ENCODE measurements at places on chromosomes 5 and 9. TPM values are rescaled to one million over a fixed set of nuclear protein-coding genes. Genes with fewer than 3 reads are reported as not detected.

OTULINL gene
- total RNA-seq = 7.1 TPM

IFNA10 gene
- total RNA-seq = not detected

HACD4 gene
- total RNA-seq = not detected

IL13 gene
- not detected for total RNA-seq

PFN3 gene
- total RNA-seq = not detected

SAXO1 gene
- total RNA-seq = not detected

ZNF462 gene
- 11.9 TPM for total RNA-seq

FAM153A gene
- 1.4 TPM for total RNA-seq

ECM2 gene
- total RNA-seq = 0.17 TPM

PHF24 gene
- not detected for total RNA-seq

PLEKHG4B gene
- total RNA-seq = 0.61 TPM

ADAMTSL1 gene
- total RNA-seq = 1.9 TPM

FAM221B gene
- not detected for total RNA-seq

GRCh38 chr5:55173687-55174230 is 782 bp upstream of the CDC20B start:
- no peak for DNase-seq

DNA sequence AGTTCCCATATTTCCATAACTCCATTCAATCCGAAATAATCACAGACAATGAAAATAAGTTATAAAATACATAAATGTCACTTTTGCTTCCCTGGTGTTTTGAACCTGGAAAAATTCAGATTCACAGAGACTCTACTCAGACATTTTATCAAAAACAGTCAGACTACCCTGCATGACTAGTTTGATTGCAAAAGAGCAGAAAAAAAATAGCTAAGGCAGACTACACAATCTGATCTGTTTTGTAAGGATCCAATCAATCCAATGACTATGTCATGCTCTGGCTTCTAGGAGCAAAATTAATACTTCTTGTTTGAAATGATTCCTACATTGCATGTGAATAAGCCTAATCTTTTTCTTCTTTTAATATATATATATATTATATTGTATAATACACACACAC is 1262.6 kb downstream of the EFNA5 start:
- no peak for DNase-seq

GRCh38 chr9:76654575-76654974 is 109.7 kb upstream of the PCA3 start:
- DNase-seq = peak; percentile 82

DNA sequence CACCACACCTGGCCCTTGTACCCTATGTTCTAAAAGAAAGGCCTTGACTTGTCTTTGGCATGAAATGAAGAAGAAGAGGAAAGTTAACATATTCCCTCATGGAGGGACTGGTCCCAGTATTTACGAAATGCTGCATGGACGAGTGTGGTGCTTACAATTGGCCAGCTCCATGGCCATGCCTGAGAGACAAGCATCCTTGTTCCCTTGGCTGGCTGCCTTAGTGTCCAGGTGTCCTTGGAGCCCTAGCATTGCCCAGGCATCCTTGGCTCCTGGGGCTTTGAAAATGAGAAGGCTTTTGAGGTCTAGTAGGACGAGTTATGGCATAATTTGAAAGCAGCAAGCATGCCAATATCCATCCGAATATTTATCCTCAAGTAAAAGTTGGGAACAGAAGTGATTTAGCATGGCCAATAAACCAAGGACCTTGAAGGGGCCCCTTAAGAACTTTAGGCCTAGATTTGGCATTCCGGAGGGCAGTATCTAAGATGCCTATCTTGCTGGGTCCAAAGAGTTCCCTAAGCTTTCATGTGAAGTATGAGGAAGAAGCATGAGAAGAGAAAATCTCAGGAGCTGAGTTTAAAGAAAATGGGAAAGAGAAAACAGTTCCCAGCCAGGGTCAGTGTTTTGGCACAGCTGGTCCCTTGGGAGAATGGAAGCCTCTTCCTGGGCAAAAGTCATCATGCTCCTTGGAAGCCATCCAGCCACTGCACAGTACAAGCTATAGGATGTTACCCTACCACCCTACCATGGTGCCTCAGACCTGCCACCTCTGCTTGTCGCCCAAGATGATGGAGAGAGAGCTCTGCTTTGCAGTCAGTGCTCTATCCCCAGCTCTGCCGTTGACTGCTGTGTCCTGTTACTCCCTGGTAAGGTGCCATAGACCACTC is 91.0 kb downstream of the AOPEP start:
- no peak for DNase-seq

GRCh38 chr5:72938206-72938605 is 17.6 kb upstream of the FCHO2 start:
- DNase-seq = no peak

GRCh38 chr9:76459694-76460635 is 983 bp downstream of the GCNT1 start:
- DNase-seq = peak; percentile 46

DNA sequence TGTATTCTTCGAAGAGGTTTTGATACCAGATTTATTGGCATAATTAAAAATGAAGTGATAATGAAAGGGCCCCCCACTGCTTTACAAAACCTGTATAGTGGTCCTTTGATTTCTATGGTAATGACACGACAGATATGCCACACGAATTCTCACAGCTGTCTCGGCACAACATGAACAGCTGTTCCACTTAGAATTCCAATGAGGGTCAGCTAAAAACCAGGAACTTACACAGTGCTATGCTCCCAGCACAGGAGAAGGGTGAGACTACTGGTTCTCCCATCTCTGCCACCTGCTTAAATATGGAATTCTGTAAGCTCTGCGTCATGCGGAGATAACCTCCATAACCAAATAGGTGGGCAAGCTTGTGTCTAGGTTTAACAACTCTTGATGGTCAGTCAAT is 183.0 kb upstream of the EFNA5 start:
- no peak for DNase-seq

- no peak for DNase-seq
Measured at GRCh38 chr5:62273687-62274086, 32.3 kb upstream of the KIF2A start.

DNA sequence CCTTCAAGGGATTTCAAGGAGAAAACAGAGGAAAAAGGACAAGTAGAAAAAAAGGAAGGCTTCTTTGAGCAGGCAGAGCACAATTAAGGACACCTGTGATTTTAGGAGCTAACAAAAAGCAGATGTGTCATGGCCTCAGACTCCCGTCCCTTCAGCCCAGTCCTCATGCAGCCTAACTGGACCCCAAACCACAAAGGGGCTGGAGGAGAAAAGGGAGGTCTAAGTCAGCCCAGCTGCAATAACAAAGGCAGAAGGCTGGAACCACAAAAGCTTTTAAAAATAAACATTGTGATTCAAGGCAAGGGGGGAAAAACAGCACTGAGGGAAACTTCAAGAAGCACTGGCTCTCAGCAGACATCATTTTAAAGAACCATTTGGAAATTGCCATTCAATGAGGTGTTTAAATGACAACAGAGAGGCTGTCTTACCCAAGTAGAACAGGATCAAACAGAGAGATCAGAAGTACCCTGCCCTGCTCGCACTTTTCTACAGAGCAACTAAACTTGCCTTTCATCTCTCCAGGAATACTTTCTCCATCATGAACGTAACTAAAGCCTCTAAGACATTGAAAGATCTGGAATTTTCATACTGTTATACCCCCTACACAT is 89.3 kb downstream of the SEMA5A start:
- DNase-seq = peak; percentile 74

- DNase-seq = no peak
Measured at GRCh38 chr9:112038017-112038408, 137.1 kb downstream of the SUSD1 start.

GRCh38 chr5:137747848-137748247 is 6.3 kb downstream of the HNRNPA0 start:
- DNase-seq = no peak

DNA sequence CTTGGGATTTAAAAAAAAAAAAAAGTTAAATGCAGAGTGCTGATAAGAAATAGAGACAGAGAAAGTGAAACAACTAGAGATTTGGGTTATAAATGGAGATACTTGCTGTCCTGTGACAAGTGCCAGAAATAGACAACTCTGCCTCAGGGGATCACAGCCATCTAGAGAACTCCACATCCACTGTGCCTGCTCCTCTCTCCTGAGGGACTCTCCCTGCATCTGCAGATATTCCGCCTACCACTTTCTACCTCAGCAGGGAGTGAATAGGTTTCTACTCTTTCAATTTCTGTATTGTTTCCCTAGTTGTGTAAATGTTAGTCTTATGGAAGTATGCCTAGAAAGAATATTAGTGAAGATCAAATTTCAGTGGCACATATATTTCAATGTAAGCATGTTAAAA is 307.2 kb downstream of the HTR1A start:
- DNase-seq = no peak

- no peak for DNase-seq
Measured at GRCh38 chr5:171477101-171477500, 57.7 kb downstream of the FGF18 start.

DNA sequence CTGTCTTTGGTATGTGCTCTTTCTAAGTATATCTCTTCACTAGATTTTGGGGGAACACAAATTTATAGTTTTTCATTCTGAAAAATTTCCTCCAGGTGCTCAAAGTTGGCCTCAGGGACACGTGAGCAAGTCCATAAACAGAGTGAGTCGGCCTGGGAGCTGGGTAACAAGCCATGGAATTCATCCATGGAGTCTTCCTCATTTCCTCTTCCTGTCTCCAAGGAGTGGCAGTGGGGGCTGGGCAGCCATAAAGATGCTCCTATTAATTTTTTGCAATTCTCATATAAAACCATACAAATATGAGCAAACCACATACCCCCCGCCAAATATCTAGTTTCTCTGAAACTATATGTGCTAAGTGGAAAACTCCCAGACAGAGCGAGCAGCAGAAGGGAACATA is 136.6 kb upstream of the OTULINL start:
- peak; percentile 87 for DNase-seq

DNA sequence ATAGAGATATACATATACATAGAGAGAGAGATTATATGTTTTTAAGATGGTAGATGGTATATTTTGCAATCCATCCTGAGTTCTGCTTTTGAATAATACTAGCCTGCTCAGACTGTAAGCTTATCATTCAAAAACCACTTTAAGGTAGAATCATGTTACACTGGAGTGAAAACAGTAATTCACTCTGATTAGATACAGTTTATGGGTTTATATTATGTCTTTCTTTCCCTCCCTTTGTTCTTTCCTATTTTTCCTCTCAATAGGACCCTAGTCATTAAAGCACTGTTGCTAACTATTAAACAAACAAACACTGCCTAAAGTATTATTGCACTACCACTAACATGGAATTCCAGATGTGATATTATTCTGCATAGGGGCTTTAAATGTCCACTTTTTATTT is 202.0 kb downstream of the ADAMTSL1 start:
- no peak for DNase-seq

DNA sequence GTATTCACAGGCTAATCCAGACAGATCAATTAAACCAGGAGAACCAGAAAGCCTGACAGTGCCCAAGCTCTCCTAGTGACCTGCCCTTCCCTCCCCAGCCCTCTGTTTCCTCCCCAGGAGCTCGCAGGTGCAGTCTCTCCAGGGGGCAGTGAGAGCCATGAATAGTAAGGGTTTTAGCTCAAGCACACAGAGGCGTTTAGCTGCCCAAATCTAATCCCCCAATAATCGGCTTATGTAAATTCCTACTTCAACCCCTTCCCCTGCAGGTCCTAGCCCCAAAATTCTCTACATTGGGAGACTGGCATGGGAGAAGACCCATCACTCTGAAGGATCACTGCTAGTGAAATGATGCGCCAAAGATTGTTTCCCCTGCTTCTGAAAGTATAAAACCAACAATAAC is 10.5 kb upstream of the TAL2 start:
- DNase-seq = no peak

GRCh38 chr9:107784235-107784958 is 294.8 kb upstream of the KLF4 start:
- DNase-seq = peak; percentile 54

- DNase-seq = peak; percentile 71
Measured at GRCh38 chr5:91266184-91266705, 116.9 kb downstream of the ARRDC3 start.

DNA sequence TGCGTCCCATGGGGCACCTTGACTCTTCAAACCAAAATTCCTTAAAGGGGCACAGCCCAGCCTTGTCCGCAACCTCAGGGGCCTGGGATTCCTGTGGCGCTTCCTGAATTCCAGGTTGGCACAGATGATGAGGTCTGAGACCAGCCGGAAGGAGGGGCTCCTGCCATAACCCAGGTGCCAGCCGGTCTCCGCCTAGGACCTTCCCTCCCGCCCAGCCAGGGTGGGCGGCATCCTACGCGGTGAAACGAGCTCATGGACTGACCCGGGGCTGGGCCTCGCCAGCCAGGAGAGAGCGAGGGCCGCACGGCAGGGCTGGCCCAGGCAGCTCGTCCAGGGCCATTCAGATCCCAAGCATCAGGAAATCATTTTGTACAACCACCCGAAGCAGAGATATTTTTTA is 23.0 kb downstream of the AMBP start:
- no peak for DNase-seq

DNA sequence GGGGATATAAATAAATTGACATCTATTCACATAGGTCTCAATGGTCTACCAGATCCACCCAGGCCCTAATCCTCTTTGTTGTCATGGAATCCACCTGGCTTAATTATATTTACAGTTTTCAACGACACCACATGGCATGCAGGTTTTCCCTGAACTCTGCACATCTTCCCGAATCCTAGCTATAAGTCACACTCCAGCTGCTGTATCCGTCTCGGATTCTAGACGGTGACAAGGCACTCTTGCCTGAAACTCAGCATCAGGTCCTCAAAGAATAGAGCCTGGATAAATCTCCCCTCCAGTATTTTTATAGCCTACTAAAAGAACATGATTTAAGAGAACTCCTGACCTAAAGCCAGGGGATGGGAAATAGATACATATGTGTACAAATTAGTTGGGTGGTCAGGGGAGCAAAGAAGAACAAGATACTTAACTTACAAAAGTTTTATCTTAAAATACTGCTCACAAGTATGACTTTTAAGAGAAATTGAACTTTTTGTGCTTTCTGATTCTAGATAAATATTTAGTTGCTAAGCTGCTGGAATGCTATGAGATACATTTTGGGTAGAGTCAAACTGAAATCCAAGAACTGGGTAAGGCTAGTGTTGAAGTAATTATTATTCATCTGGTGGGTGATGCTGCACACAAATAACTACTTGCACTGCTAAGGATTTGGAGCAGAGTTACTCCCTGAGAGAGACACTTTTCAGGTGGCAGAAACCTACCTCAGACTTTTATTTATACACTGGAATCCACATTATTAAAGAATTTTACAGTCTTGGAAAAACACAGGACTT is 187.3 kb downstream of the EFNA5 start:
- DNase-seq = no peak
